ENCODE measurements at places on chromosomes 13 and 19.

- no peak for DNase-seq
Observed at GRCh38 chr19:10087296-10088061, 1.4 kb downstream of the SHFL start.

DNA sequence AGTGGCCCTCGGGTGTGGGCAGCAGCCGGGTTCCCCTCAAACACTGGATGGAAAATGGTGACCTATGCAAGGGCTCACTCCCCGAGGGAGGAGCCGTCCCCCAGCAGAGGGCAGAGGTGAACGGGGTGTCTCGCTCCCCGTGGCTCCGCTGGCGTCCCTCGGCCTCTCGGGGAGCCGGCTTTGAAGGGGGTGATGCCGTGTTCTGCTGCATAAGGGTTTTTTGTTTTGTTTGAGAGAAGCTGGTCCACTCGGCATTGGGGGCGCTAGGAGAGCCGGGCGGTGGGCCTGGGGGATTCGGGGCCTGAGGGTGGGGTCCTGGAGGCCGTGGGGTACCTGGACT is 4.0 kb downstream of the EFNA2 start:
- no peak for DNase-seq

DNA sequence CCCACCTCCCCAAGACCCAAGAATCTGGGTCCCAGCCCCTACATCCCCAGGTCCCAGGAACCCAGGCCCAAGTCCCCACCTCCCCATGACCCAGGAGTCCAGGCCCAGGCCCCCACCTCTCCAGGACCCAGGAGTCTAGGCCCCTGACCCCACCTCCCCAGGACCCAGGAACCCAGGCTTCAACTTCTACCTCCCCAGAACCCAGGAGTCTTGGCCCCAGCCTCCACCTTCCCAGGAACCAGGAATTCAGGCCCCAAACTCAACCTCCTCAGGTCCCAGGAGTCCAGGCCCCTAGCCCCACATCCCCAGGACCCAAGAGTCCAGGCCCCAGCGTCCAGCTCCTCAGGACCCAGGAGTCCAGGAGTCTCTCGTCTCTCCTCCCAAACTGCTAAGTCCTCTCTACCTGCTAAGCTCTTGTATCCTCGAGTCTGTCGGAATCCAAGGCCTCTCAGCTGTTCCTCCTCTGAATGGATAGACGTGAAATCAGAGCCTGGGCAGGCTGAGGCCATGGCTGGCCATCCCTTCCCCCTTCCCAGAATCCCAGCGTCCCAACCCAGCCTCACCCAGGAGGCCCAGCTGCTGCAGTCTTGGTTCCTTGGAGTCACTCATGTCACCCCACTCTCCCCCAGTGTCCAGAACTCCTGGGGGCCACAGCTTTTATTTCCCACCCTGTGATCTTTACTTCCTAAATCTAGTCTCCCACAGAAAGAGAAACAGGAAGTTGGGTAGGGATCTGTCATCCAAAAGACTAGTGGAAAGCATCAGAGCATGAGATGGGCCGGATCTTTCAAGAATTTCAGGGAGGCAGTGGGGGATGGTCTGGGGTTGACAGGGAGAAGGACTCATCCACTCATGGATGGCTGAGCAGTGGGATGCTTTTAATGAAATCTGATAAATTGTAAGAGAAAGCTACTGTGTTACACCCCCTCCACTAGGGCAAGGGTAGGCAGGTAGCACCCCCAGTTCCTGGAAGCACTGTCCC is at the start of gene CD209:
TSS of gene CD209 (minus strand) at position 632 of the 982 bp plus-strand sequence. CDS start at position 609, 23 bp downstream.
- no peak for DNase-seq

DNA sequence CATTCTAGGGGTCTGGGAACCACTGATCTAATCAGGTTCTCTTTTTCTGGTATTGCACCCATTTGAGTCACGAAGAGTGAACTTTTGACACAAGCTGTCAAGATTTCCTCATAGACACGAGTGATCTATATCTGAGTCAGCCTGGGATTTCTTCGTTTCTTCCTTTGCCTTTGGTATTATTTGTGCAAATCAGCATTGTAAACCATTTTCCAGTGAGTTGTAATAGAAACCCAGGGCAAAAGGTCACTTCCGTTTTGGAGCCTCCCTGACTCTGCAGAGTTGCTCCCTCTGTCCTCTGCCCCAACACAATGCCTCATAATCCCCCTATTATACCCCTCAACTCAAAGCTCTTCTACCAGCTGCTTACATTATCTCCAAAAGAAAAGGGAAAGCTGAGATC is 615.1 kb downstream of the EFNB2 start:
- DNase-seq = no peak

- DNase-seq = no peak
Observed at GRCh38 chr13:28349371-28349770, 145.6 kb downstream of the FLT1 start.

DNA sequence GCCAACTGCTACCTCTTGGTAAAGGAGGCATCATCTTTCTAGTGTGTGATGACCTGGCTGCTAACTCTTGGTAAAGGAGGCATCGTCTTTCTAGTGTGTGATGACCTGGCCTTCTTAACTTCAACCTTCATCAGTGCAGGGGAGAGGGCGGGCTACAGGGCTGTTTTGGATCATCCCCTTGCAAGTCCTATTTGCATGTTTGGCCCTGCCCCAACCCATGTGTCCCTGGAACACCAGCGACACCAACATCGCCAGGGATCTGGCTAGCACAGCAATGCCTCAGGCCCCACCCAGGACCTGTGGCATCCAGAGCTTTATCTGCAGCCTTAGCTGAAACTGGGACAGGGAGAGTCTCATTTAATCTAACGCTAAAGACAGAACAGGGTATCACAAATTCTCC is 492.4 kb downstream of the MYO16 start:
- DNase-seq = no peak

DNA sequence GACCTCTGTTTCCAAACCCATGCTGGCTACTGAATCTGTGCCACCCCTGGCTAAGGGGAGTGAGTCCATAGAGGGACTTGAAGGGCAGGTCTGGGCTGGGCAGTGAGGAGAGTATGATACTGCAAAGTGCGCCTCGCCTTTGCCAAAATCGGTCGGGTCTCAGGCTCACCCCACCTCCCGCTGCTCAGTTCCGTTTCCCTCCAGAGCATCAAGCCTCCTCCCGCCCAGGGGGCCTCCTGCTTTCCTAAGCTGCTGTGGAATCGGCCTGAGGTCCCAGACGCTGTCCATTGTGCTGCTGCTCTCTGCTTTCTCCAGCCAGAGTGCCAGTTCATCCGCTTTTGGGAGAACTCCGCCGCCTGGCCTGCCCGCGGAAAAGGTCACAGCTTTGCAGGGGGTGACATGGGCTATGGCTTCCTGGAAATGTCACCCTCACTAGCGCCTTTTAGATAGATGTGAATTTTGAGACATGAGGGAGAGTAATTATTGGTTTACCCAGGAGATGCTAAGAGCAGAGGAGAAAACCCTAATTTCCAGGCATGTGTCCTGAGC is 1418.4 kb downstream of the UQCRFS1 start:
- DNase-seq = peak; percentile 3

DNA sequence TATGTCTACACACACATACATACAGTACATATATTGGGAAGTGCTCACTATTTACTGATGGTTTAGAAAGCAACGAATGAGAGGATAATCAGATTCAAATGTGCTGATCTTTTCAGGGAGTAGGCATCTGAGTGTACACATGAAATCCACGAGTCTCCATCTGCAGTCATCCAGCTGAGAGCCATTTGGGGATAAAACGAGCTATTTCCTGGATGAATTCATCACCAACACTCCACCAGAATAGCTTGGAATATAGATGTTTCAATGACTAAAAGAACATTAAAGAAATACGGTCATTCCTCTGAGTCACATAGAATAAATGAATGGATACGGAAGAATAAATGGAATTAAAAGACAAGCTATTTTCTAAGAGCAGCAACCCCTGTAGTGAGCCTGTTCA is 721.6 kb upstream of the ARGLU1 start:
- DNase-seq = no peak

- DNase-seq = no peak
Observed at GRCh38 chr19:4704317-4704673, 19.3 kb downstream of the DPP9 start.

- DNase-seq = peak; percentile 63
Observed at GRCh38 chr19:4304538-4305256, at the start of gene FSD1. TSS of gene FSD1 (plus strand) at chr19:4304598. CDS start at chr19:4304747, 149 bp downstream.

- DNase-seq = no peak
Observed at GRCh38 chr13:112363867-112364528, 12.2 kb upstream of the SPACA7 start.

DNA sequence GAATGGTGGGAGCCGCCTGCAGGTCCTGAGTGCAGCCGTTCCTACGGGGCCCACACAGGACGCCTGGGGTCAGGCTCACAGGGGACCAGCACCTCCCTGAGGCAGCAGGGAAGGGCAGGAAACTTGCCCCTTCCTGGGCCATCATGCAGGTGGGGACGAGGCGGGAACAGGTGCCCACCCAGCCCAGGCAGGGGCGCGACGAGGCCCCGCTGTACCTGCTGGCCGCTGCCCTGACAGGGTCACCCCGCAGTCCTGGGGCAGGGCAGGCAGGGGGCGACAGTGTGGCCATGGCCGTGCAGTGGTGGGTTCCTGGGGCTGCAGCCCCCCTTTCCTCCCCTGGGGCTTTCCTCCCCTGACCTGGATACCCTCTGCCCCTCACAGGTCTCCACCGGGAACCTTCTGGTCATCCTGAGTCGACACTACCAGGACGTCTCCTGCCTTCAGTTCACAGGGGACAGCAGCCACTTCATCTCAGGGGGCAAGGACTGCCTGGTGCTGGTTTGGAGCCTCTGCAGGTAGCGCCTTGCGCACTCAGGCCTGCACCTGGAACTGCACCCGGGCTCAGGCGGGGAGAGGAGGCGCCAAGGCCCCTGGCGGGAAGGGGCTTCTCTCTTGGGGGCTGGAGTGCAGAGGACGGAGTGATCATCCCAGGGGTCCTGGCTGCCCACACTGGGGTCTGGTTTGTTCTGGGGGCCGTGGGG is 5.4 kb downstream of the WDR18 start:
- DNase-seq = no peak

DNA sequence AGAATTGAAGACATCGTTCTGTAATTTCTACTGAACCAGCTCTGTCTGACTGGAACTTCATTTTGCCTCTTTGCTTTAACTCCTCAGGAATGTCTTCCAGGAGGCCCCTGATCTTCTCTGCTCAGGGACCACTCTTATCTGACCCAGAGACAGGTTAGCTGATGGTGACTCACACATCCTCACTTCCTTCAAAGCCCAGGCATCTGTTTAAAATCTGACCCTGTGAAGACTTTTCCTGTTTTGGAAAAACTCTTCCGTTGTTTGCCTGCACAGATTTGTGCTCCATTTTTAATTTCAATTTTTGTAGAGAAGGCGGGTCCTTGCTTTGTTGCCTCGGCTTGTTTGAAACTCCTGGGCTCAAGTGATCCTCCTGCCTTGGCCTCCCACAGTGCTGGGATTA is 1.6 kb downstream of the ARL11 start:
- no peak for DNase-seq

GRCh38 chr19:2049741-2050348 is 1.2 kb downstream of the MKNK2 start:
- peak; percentile 43 for DNase-seq

- DNase-seq = peak; percentile 66
Observed at GRCh38 chr13:49585220-49586157, at the start of gene RCBTB1. TSS of gene RCBTB1 (minus strand) at chr13:49585558. CDS start at chr13:49567279, 18,279 bp downstream.

DNA sequence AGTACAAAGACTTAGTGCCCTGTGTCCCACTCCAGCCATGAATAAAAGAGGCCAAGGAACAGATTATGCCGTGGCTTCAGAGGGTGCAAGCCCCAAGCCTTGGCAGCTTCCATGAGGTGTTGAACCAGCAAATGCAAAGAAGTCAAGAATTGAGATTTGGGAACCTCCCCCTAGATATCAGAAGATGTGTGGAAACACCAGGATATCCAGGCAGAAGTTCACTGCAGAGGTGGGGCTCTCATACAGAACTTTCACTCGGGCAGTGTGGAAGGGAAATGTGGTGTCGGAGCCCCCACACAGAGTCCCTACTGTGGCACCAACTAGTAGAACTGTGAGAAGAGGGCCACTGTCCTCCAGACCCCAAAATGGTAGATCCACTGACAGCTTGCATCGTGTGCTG is 2421.4 kb downstream of the PCDH9 start:
- DNase-seq = no peak
